ENCODE measurements at places on chromosomes 5 and 9. TPM values are rescaled to one million over a fixed set of nuclear protein-coding genes. Genes with fewer than 3 reads are reported as not detected.

SLC9A3 gene
- polyA plus RNA-seq, result 5.9 TPM

LCN2 gene
- 922 TPM for polyA plus RNA-seq

DNA sequence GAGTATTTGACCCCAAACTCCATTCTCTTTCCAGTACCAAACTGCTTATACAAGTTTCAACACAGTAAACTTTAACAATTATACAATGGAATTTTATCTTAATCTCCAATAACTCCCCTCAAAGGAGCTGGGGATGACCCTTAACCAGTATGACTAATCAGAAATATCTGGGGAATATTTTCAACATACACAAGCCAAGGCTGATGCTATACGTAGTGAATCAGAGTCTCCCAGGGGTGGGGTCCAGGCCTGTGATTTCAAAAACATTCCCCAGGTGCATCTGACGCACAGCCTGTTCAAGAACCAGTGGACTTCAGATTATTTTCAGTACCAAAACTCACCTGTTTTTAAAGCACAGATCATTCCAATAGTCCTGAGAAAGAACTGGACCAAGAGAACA lies 11.8 kb upstream of the SEMA5A start:
- no peaks in the 10 kb centered on the region for H3K36me3 ChIP-seq
- no peaks in the 10 kb centered on the region for H3K27me3 ChIP-seq
- H3K4me1 ChIP-seq, result no peaks in the 10 kb centered on the region
- no peak overlapping the region for H3K27ac ChIP-seq
- no peak overlapping the region for H3K4me3 ChIP-seq

COMMD10 gene
- polyA plus RNA-seq, result 16.7 TPM

- H3K4me1 ChIP-seq, result no peaks in the 10 kb centered on the region
- H3K4me3 ChIP-seq, result no peak overlapping the region
- no peaks in the 10 kb centered on the region for H3K27me3 ChIP-seq
- H3K36me3 ChIP-seq, result peaks cover 82% of the 10 kb centered on the region
- no peak overlapping the region for H3K27ac ChIP-seq
- no peak for DNase-seq
Observed at GRCh38 chr5:1053391-1054017, 44.9 kb downstream of the NKD2 start.

HRH2 gene
- polyA plus RNA-seq, result 4.0 TPM

STOM gene
- 174 TPM for polyA plus RNA-seq

DNA sequence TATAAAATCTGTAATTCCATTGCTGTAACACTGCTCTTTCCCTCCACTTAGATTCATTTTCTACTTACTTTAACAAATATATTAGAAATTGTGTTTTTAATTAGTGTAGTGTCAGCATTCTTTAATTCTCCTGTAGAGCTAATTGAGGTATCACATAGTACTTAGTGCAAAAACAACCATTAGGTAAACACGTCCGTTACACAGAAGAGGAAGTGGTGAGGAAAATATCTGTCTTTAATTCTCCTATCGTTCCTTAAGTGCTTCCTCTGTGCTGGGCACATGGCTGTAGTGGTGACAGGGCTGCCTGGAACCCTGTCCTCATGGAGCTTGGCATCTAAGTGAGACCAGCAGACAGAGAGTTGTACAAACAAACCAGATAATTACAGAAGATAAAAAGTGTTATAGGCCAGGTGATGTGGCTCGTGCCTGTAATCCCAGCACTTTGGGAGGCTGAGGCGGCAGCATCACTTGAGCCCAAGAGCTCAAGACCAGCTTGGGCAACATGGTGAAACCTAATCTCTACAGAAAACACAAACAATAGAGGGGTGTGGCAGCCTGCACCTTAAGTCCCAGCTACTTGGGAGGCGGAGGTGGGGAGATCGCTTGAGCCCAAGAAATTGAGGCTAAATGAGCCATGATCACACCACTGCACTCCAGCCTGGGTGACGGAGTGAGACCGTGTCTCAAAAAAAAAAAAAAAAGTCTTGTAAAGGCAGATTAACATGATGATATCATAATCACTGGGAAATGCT lies 36.4 kb downstream of the PARP8 start:
- no peak overlapping the region for H3K27ac ChIP-seq
- H3K36me3 ChIP-seq, result no peaks in the 10 kb centered on the region
- no peak for DNase-seq
- no peaks in the 10 kb centered on the region for H3K27me3 ChIP-seq
- no peak overlapping the region for H3K4me3 ChIP-seq

DNA sequence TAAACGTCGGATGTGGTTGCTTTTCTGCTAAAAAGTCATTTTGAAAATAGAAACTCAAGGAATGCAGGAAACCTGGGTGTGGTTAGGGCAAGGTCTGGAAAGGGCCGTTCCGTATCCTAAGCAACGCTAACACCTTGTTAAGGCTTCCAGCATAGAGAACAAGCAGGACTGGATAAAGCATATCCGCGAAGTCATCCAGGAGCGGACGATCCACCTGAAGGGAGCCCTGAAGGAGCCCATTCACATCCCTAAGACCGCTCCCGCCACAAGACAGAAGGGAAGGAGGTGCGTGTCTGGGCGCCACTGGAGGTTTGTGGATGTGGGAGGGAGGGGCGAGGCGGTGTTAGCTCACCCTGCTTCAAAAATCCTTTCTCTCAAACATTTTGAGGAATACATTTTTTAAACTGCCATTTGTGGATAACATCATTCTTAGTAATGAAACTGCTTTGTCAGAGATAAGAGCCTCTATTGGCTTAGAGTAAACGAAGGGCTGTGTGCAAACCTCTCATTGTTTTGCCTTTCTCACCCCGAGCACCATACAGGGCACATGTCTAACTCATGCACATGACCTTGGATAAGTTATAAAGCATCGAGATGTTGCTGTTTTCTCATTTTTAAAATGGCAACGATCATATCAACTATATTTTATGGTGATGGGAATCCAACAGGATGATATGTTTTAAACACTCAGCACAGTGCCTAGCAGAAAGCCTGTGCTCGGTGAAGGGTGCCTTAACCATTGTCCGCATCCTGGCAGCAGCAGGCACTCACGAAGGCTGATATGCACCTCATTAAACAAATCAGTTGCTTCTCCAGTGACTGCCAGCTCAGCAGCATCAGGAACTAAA lies 175.7 kb upstream of the OTULINL start:
- H3K4me1 ChIP-seq, result no peaks in the 10 kb centered on the region
- no peak for DNase-seq
- peaks cover 81% of the 10 kb centered on the region for H3K36me3 ChIP-seq
- H3K4me3 ChIP-seq, result no peak overlapping the region
- H3K27me3 ChIP-seq, result no peaks in the 10 kb centered on the region

- H3K36me3 ChIP-seq, result no peaks in the 10 kb centered on the region
Observed at GRCh38 chr5:16245249-16245648, 65.7 kb upstream of the MARCHF11 start.

- peak overlapping the region; percentile 34 for H3K4me3 ChIP-seq
- peaks cover 27% of the 10 kb centered on the region for H3K27me3 ChIP-seq
- no peak overlapping the region for H3K27ac ChIP-seq
- H3K4me1 ChIP-seq, result peaks cover 17% of the 10 kb centered on the region
- no peaks in the 10 kb centered on the region for H3K36me3 ChIP-seq
Observed at GRCh38 chr5:849651-850301, 1.0 kb downstream of the ZDHHC11 start.

GRCh38 chr5:150248946-150249345 lies 40.6 kb downstream of the CAMK2A start:
- no peak for DNase-seq
- no peak overlapping the region for H3K27ac ChIP-seq
- H3K27me3 ChIP-seq, result no peaks in the 10 kb centered on the region
- H3K4me1 ChIP-seq, result peaks cover 15% of the 10 kb centered on the region
- H3K36me3 ChIP-seq, result no peaks in the 10 kb centered on the region
- H3K4me3 ChIP-seq, result no peak overlapping the region

- no peak for DNase-seq
- no peaks in the 10 kb centered on the region for H3K36me3 ChIP-seq
- peaks cover 13% of the 10 kb centered on the region for H3K27me3 ChIP-seq
- H3K4me1 ChIP-seq, result no peaks in the 10 kb centered on the region
Observed at GRCh38 chr5:150204590-150204960, 14.7 kb downstream of the SLC6A7 start.

GRCh38 chr5:159682623-159683022 lies 233.7 kb upstream of the ADRA1B start:
- DNase-seq, result no peak
- no peaks in the 10 kb centered on the region for H3K4me1 ChIP-seq
- H3K27ac ChIP-seq, result no peak overlapping the region
- no peaks in the 10 kb centered on the region for H3K27me3 ChIP-seq

FRRS1L gene
- polyA plus RNA-seq, result 0.55 TPM

TMEM252 gene
- polyA plus RNA-seq, result not detected

PCDHB10 gene
- polyA plus RNA-seq, result 0.12 TPM

PRDM9 gene
- polyA plus RNA-seq, result not detected

DNA sequence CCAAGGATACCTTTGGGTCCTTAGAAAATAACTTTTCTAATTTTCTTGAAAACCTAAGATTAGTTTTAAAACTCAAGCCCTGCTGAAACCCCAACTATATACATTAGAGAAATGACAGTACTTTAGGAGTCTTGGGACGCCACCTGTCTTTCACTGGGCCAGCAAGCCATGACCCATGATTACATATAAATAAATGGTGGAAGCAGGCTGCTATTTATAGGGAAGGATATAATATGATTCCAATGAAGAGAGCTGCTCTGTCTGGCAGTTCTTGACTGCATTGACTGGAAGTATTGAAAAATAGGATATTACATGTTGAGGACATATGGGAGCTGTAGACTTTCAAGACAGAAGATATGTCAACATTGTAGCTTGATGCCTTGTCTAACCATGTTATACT lies 7.3 kb downstream of the JMY start:
- peaks cover 21% of the 10 kb centered on the region for H3K4me1 ChIP-seq
- H3K27ac ChIP-seq, result no peak overlapping the region
- H3K36me3 ChIP-seq, result no peaks in the 10 kb centered on the region
- no peaks in the 10 kb centered on the region for H3K27me3 ChIP-seq

BRD3 gene
- 7.9 TPM for polyA plus RNA-seq

NR2F1 gene
- 25.7 TPM for polyA plus RNA-seq

SLC2A6 gene
- 0.92 TPM for polyA plus RNA-seq

DNA sequence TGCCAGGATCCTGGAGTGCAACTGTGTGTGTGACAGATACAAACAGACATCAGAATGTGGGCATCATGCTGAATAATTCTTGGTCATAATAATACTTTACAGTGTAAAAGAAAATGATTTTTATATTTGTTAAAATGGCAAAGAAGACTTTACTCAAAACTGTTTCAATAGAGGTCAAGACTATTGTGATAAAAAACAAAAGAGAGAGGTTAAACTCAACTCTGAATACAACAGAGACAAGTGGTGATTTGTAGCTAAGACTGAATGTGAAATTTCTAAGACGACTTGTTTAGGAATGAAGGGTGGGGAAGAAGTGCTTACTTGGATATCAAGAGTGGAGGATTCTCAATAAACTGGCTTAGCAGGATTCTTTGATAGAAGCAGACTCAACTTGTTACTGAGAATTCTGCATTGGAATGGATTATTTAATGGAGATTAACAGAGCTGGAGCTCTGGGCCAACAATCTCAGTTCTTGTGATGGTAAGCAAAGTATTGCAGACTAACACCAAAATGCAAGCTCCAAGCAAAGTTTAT lies 457.4 kb upstream of the CDH18 start:
- H3K4me1 ChIP-seq, result no peaks in the 10 kb centered on the region
- H3K4me3 ChIP-seq, result no peak overlapping the region

DNA sequence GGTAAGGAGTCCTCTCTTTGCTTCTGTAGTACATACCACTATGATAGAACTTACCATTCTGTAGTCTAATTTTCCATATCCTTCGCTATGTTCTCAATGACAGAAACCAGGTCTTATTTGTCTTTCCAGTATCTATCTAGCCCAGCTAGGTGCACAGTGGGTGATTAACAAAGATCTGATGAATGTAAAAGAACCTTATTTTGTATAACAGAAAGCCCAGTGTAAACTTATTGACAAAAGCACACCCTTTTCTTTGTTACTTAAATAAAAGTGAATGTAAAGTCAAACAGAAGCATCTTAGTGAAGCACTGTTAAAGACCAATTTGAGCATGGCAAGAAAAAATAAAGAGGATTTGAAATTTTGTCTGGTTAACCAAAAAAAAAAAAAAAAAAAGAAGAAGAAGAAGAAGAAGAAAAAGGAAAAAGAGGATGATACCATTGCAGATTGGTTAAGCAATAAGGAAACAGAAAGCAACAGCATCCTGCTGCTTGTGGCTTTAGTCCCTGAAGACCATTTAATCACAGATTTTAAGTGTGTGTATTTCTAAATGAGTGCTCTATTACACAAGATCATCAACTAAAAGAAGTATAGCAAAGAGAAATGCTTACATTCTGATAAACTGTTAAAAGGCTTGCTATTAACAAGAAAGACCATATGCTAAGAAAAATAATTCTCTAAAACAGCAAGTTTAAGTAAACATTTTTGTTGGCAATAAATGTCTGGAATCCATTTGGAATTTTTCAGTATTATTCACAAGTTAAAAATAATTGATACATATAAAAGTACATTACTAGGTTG lies 21.2 kb downstream of the MEGF9 start:
- H3K27me3 ChIP-seq, result no peaks in the 10 kb centered on the region
- DNase-seq, result no peak
- peaks cover 54% of the 10 kb centered on the region for H3K4me1 ChIP-seq
- H3K27ac ChIP-seq, result no peak overlapping the region
- no peak overlapping the region for H3K4me3 ChIP-seq
- no peaks in the 10 kb centered on the region for H3K36me3 ChIP-seq

ASS1 gene
- 94.4 TPM for polyA plus RNA-seq

DNA sequence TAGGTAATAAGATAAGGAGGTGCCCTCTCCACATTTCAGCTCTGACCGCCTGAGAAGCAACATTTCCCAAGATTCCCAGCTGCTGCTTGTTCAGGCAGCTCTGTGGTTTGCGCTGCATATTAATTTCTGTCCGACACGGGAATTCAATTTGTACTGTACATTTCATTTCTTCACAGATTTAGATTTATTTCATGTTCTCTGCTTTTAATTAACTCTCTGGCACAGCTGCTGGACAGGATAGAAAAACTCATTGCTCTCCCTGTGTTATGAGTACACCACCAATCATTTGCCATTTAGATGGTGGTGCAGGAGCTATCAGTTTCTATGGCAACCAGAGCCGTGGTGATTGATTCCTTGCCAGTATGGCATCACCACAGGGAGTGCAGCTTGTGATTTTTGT lies 558.5 kb downstream of the DMRTA1 start:
- no peaks in the 10 kb centered on the region for H3K4me1 ChIP-seq
- H3K27ac ChIP-seq, result no peak overlapping the region
- no peaks in the 10 kb centered on the region for H3K36me3 ChIP-seq
- DNase-seq, result peak; percentile 37
- H3K27me3 ChIP-seq, result no peaks in the 10 kb centered on the region

DNA sequence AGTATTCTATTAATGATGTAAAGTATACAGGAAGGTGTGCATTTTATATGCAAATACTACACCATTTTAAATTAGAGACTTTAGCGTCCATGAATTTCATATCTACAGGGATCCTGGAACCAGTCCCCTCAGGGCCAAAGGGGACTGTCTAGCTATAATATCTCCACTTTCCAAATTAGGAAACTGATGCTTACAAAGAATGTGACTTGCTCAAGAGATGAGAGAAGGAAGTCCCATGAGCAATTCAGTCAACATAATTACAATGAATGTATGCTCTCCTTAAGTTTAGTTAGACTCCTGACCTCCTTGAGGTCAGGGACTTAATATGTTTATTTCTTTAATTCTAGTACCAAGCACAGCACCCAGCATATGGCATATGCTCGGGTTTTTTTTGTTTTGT lies 23.7 kb downstream of the NIPBL start:
- H3K27me3 ChIP-seq, result no peaks in the 10 kb centered on the region
- peaks cover 69% of the 10 kb centered on the region for H3K4me1 ChIP-seq
- H3K36me3 ChIP-seq, result no peaks in the 10 kb centered on the region
- no peak overlapping the region for H3K4me3 ChIP-seq
